Gastroesophageal sphincter (tissue), 4 donors: ENCODE measurements at places on chromosomes 4 and X. TPM values are rescaled to one million over a fixed set of nuclear protein-coding genes. Genes with fewer than 3 reads are reported as not detected.

The SPANXD gene
- not detected for total RNA-seq

The RHOXF2 gene
- not detected for total RNA-seq

The CSN1S1 gene
- total RNA-seq = not detected

The PDGFRA gene
- 115 TPM for total RNA-seq

The MAB21L2 gene
- total RNA-seq = 0.31 TPM

The RBM41 gene
- total RNA-seq = 20.3 TPM

The HSFX4 gene
- total RNA-seq = not detected

The POU4F2 gene
- not detected for total RNA-seq

The MOSPD2 gene
- total RNA-seq = 8.6 TPM

The GPR119 gene
- not detected for total RNA-seq

The GPRASP1 gene
- total RNA-seq = 28.7 TPM

The P2RY4 gene
- 0.50 TPM for total RNA-seq

The ZNF157 gene
- total RNA-seq = not detected

The TAPT1 gene
- total RNA-seq = 38.9 TPM

DNA sequence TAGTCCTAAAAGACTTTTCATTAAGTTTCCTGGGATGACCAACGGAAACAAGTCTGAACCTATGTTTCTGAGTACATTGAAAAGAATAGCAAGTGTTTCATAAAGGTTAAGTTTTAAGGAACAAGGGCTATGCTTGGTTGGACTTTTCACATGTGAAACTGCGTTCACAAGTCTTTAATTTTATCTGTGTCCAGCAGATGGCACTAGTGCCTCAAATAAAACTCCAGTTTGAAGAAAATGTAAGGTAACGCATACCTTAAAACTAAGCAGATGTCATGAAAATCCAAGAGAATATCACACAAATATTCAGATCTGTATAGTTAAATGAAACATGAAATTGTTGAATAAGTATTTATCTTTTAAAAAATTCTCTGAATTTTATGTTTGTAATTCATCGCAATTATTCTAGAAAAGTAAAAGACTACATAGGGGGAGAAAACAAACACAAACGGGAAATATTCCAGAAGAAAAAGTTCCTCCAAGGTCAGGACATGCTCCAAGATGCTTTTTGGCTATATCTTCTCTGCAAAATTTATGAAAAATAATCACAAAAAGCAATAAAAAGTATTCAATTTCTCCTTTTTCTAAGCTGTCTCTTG, 89.6 kb upstream of the MAD2L1 start:
- no peak for ATAC-seq

DNA sequence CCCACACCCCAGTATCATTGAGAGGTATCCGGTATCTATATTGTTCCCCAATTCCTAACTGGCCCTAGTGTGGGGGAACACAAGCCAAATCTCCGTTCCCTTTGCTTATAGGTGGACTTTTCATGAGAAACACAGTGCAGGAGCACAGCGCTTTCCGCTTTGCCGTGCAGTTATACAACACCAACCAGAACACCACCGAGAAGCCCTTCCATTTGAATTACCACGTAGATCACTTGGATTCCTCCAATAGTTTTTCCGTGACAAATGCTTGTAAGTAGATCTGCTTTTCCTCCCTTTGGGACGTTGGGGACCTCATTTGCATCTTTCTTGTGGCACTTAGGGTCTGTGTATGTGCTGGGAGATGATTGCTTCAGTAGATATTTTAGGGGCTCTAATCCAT, 1.6 kb downstream of the GRIA3 start:
- no peak for ATAC-seq

DNA sequence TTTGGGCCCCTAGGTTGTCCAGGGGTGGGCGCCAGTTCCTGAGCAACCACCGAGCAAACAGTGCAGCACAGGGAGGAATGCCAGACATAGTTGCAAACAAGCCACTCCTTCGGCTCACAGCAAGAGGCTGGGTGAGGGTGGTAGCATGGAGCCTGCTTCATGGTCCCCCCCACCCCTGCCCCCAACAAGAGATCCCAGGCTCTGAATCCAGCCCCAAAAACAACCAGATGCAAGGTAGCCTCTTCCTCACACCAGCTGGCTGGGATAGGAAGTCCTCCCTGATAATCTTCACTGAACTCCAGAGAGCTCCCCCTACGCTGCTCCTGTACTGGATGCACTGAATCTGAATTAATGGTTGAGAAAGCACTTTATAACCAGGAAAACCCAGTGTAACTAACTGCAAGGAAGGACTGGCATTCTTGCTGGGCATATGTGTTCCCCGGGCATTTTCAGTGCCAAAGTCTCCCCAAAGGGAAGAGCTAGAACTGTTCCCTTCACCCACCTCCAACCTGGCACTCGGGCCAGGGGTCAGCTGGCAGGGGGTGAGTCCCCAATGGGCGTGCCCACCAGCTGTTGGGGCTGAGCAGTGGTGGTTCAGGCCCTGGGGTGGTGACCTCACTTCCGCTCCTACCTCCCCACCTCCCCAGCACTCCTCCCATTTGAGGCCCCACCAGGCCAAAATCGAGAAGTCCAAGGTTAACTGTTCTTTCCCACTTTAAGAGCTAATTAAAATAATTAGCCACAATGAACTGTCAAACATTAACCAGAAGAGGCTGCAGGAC, 1.5 kb downstream of the ELF4 start:
- peak; percentile 25 for ATAC-seq

GRCh38 chr4:138675685-138676084, 339.9 kb upstream of the NOCT start:
- no peak for ATAC-seq

GRCh38 chr4:74123065-74123728, 24.2 kb upstream of the CXCL2 start:
- ATAC-seq = peak; percentile 70

DNA sequence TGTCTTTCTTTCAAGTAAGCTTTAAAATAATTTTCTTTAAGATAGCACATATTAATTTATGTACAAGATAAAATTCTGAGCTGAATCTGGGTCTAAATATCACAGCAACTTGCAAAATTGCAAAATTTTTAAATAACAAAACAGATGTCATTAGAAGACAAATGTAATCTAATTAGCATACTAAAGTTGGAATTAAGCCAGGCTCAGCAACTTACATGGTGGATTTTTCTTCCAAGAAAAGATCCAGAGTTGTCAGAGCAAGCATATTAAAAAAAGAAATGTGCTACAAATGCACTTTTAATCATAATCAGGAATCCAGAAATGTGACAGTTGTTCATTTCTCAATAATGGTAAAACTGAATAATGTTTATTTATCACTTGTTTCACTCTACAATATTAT, 906.9 kb upstream of the INTU start:
- ATAC-seq = no peak

DNA sequence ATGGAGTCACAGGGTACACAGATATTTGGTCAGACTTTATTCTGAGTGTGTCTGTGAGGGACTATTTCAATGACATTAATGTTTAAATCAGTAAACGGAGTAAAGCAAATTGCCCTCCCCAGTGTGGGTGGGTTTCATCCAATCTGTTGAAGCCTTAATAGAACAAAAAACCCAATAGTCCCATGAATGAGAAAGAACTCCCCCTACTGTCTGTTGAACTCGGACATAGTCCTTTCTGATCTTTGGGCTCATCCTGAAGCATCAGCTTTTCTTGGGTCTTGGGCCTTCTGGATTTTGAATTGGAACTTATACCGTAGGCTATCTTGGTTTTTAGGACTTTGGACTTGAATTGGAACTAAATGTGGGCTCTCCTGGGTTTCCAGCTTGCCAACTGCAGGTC, 193.6 kb downstream of the COX7B2 start:
- ATAC-seq = no peak

GRCh38 chrX:20980426-20980825, 393.8 kb upstream of the CNKSR2 start:
- no peak for ATAC-seq

GRCh38 chr4:158856852-158857251, 88.0 kb downstream of the FNIP2 start:
- peak; percentile 51 for ATAC-seq

GRCh38 chr4:48804584-48805301, 24.7 kb upstream of the FRYL start:
- ATAC-seq = no peak

DNA sequence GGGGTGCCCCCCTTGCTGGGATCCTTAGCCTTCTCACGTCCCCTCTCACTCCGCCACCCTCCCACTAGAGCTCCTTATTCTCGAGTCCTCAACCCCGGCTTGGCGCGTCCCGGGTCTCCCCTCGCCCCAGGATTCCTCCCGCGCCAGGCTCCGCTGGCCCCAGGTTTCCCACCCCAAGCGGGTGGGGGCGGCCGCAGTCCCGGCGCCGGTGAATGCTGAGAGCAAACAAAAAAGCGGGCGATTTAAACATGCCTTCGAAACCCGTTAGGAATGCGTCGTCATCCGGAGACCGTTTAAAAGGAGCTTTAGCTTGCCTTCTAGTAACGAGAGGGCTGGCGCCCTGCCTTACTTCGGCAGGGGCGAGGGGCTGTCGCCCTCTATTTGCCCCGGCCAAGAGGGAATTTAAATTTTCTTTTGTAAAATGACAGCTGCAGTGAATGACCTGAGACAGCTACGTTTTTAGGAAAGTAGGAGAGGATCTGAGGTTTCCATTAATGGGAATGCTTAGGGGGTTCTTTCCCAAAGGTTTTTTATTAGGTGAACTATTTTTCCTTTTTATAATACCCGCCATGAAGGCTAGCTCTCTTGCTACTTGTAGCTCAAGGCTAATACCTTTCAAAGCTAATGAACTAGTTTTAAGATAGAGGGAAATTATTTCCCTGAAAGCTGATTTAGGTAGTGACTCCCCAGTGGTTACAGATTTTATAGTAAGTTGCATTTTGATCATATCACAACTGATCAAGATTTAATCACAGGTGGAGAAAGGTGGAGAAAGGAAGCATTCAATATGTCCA, 3.1 kb downstream of the JADE1 start:
- ATAC-seq = peak; percentile 4

GRCh38 chr4:139767168-139767567, 101.5 kb downstream of the MGST2 start:
- ATAC-seq = no peak

- no peak for ATAC-seq
These were observed 48.3 kb upstream of the SLC4A4 start for GRCh38 chr4:71290476-71290875.

DNA sequence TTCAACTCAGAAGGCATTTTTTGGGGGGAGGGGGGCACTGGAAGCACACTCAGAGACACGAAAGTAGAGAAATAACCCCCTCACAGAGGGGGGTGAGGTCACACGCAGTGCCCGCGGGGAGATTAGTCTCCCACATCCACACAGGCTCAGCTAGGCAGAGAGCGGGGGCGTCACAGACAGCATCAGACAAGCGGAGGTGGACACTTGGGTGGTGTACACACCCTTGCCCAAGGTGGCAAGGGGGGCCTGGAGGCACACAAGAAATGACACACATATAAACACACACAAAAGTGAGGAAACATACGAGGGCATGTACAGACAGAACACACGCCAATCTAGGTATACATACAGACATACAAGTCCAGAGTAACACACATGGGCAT, 637 bp upstream of the SYN1 start:
- no peak for ATAC-seq

GRCh38 chr4:85870298-85871083, 395.5 kb downstream of the ARHGAP24 start:
- ATAC-seq = peak; percentile 28

DNA sequence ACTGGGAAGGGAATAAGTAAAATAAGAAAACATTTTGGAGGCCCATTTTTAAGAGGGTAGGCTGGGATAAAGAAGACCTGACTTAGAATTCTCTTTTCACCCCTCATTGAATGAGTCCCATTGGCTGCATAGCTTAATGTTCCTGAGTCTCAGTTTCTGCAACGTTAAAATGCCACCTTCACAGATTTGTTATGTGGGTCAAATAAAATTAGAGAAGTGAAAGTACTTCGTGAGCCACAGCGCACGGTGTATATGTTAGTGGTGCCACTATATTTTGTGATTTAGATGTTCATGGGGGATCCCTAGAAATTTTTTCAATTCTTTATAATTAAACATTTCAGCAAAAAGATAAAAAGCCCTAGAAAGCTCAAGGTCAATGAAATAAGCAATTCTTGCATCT, 109.2 kb upstream of the HS3ST1 start:
- ATAC-seq = no peak

DNA sequence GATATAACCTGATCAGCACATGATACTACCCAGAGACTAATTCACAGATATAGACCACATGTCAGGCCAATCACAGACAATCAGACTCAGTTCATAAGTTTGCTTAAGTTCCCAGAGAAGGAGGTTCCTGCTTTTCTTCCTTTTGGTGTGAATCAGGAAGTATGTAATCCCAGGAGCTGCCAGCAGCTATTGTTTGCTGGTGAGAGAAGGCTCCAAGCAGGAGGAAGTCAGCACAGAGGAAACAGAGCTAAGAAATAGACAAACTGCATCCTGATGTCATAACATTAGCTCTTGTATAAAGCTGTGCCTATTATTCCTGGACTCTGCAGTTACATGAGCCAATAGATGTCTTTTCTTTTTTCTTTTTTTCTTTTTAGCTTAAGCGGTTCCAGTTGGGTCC, 50.9 kb downstream of the UCHL1 start:
- ATAC-seq = no peak

DNA sequence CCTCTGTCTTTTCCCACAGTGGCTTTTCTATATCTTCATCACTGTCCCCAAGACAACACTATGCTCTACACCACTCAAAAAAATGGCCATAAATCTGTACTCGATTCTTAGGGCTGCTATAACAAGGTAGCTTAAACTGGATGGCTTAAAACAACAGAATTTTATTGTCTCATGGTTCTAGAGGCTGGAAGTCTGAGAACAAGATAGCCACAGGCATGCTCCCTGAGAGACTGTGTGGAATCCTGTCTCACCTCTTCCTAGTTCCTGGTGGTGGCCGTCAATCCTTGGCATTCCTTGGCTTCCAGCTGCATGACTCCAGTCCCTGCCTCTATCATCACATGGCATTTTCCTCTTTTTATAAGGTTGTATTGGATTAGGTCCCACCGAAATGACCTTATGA, 70.7 kb upstream of the DCLK2 start:
- no peak for ATAC-seq
